ENCODE measurements at places on chromosomes 16 and 17. TPM values are rescaled to one million over a fixed set of nuclear protein-coding genes. Genes with fewer than 3 reads are reported as not detected.

ZFHX3 gene
- total RNA-seq, result 3.5 TPM

FOXJ1 gene
- total RNA-seq, result 0.26 TPM

GFAP gene
- 0.29 TPM for total RNA-seq

EVPLL gene
- total RNA-seq, result 1.1 TPM

ENO3 gene
- 2.4 TPM for total RNA-seq

All from PC-3 (cell line).